Stimulated activated CD4-positive, alpha-beta T cell treated with anti-CD3 and anti-CD28 coated beads, Interleukin-1b, Interleukin-23, amount 100 ng/mL, for 1 hour (primary cell): ENCODE measurements at places on chromosomes 7 and 10.

- DNase-seq, result no peak
Observed at GRCh38 chr10:7046615-7047014, 364.2 kb downstream of the SFMBT2 start.

DNA sequence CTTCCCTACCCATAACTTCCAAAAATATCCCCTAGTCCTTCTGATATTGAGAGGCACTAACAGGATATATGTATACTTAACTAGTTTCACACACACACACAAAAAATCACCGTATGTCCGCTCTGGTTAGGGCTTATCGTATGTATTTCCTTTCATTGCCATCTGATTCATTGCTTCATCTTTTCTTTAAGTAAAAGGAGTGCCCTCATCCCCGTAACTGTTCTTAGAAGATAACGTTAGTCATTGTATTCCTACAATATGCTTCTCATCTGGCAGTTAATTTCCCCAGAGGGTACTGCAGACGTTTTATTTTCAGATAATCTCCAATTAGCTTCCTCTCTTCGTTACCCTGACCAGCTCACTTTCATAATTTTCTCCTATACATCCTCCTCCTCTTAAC is 37.3 kb downstream of the NRCAM start:
- DNase-seq, result no peak

GRCh38 chr10:128172756-128173155 is 46.5 kb upstream of the MKI67 start:
- no peak for DNase-seq

DNA sequence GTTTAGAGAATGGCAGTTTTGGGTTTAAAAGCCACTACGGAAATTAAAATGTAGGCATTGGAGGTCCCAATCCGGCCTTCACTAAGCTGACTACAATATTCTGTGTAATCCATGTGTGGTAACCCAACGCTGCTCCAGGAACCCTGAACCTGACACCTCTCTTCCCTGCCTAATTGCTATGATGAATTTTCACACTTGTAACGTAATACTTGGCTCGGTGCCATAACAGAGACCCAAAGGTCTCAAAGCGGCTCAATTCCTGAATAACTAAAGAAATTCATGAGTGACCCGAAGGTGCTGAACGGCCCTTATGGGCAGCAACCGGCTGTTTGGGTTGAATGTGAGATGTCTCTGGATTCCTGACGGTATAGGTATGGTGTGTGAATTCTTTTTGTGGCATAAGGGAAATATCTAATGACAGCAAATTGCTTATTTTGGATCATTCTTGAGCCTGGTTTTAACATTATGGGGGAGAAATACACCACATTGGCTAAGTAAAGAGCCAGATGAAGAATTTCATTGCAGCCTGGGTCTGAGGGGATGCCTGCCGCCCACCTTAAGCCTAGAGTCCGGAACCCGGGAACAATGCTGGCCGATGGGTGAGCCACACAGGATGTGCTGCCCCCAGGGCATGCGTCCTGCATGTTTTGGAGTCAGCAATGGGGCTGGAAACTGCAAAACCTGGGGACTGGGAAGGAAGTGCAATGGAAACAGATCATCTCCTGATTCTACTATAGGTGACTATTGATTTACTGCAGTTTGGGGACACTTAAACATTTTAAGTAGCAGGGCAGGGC is 69.7 kb upstream of the FZD8 start:
- DNase-seq, result no peak

DNA sequence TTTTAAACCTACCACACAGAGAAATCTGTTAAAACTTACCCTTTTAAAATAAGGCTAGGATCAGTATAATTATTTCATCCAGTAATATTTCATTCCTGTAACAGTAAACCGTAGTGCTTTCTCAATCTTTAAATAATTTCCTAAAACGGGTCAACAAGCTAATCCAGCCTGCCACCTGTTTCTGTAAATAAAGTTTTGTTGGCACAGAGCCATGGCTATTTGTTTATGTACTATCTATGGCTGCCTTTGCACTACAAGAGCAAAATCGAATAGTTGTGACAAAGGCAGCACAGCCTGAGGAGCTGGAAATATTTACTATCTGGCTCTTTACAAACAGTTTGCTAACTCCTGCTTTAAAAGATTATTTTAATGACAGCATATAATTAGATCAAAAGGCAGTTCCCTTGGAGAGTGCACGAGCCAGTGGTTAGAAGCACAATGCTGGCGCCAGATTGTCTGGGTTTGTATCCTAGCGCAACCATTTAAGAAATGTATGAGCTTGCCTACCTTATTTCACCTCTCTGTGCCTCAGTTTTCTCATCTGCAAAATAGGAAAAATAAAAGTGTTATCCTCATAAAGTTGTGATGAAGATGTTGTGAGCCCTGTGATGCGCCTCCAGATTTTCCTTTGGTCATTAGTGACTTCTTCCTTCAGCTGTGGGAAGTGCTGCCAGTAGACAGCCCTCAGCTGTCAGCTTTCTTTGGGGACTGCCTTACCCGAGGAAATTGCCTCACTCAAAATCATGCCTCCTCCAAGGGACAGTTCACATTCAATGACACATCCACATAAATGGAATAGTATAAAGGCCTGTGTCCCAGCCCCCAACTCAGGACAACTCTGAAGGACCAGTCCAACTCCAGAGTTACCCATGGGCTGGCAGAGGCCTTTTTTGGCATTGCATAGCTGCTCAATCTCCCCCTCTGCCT is 11.8 kb upstream of the MIOS start:
- DNase-seq, result no peak

DNA sequence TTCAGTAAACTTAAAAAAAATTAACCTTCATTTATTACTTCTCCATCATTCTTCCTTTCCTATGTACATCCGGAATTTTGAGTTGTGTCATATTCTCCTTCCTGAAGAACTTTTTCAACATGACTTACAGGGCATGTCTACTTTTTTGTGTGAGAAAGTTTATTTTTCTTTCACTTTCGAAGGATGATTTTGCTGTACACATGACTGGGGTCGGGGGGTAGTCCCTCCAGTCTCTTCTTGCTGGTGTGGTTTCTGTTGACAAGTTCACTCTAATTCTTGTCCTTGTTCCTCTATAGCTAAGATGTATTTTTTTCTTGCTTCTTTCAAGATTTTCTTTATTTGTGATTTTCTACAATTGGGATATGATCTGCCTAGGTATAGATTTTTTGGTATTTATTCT is 55.8 kb downstream of the INPP5A start:
- no peak for DNase-seq

GRCh38 chr10:45374350-45375052 is 485 bp downstream of the ALOX5 start:
- no peak for DNase-seq

- DNase-seq, result no peak
Observed at GRCh38 chr7:105837765-105838626, 38.4 kb downstream of the ATXN7L1 start.

- DNase-seq, result no peak
Observed at GRCh38 chr7:111098926-111099250, 8.0 kb downstream of the LRRN3 start.

GRCh38 chr7:80128918-80129317 is 5.7 kb upstream of the GNAI1 start:
- no peak for DNase-seq

DNA sequence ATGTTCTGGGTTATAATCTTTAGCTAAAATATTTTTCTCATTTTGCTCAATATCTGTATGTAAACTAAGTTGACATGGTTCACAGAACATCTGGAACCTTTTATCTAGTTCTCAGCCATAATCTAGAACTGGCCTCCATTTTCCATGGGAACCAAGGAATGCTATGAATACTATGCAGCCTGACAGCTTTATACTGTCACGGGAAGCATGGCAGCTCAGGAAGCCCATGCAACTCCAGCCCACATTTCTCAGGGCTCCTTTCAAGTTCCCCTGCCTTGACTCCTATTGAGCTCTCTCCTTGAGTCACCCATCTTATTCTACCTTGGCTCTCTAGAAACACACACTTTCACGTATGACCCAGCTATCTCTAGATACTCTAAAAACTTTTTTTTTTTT is 36.6 kb upstream of the PRKAR2B start:
- no peak for DNase-seq

DNA sequence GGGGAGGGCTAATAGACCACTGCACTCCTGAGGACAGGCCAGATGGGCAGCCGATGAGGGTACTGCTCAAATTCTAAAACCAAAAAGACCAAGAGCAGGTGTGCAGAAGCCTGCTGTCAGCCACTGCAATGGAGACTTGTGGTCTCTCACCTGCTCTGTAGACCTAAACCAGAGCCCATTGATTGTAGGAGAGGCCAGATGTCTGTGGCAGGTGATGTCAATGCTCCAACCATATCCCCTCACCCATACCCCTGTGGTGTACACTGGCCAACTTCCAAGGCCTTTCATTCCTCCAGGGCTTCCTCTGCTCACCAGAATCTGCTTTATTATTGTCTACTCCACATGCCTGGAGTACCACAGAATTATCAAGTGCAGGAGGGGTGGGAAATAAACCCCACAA is 116.9 kb upstream of the CHST15 start:
- DNase-seq, result no peak

DNA sequence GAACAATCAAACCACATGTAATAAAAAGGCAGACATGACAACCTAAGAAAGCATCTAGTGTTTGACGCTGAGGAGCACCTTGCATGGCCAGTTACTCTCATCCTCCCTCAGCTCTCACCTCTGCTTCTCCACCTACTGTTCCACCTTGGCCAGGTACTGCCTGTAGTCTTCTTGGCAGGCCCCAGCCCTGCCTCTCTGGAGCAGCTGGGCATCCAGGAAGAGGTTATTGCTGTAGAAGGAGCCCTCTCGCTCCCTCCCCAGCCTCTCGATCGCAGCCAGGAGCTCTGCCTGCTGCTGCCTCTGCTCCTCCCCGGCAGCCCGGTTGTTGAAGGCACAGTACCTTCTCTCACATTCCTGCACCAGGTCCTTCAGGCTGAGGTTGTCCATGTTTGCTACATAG is 9.7 kb downstream of the GIMAP5 start:
- DNase-seq, result no peak
